ENCODE measurements at places on chromosomes 12 and 14. TPM values are rescaled to one million over a fixed set of nuclear protein-coding genes. Genes with fewer than 3 reads are reported as not detected.
A peak's percentile ranks its signal among the peaks of the same experiment; 100 is the strongest.

The LALBA gene
- 1.6 TPM for total RNA-seq

The P2RX2 gene
- 8.2 TPM for total RNA-seq

- no peaks in the 10 kb centered on the region for H3K36me3 ChIP-seq
- no peak overlapping the region for H3K4me3 ChIP-seq
- H3K27me3 ChIP-seq = no peaks in the 10 kb centered on the region
- no peak for DNase-seq
- H3K4me1 ChIP-seq = no peaks in the 10 kb centered on the region
Measured at GRCh38 chr14:24774187-24774915, 140.4 kb upstream of the GZMB start.

GRCh38 chr12:121446750-121447149, 46.8 kb downstream of the RNF34 start:
- no peak overlapping the region for H3K27ac ChIP-seq
- H3K4me3 ChIP-seq = no peak overlapping the region
- no peaks in the 10 kb centered on the region for H3K36me3 ChIP-seq
- H3K4me1 ChIP-seq = no peaks in the 10 kb centered on the region

The RNASE7 gene
- total RNA-seq = 0.74 TPM

DNA sequence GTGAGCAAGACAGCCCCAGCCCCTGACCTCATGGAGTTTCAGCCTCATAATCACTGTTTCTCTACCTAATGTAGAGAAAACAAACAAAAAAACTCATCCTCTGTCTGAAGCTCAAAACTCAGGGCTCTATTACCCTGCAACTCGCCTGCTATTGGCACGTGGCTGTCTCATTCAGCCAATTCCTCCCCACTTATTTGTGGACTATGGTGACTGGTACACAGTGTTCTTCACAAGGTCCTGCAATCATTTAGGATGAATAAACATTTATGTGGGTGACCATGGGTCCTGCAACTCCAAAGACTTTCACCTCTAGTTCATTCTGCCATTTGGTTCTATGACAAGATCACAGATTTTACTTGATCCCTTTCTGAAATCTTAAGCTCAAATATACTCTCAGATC, 4.7 kb downstream of the PPP2R3C start:
- H3K27ac ChIP-seq = no peak overlapping the region
- no peaks in the 10 kb centered on the region for H3K27me3 ChIP-seq
- H3K4me1 ChIP-seq = peaks cover 4% of the 10 kb centered on the region
- no peak overlapping the region for H3K4me3 ChIP-seq
- no peaks in the 10 kb centered on the region for H3K36me3 ChIP-seq

The PLEKHH1 gene
- total RNA-seq = 92.7 TPM

The CCND2 gene
- 46.1 TPM for total RNA-seq

GRCh38 chr12:93297536-93297935, 80.2 kb upstream of the NUDT4 start:
- no peak overlapping the region for H3K27ac ChIP-seq
- H3K4me3 ChIP-seq = no peak overlapping the region
- no peaks in the 10 kb centered on the region for H3K4me1 ChIP-seq
- no peak for DNase-seq

The GALNT6 gene
- 4.6 TPM for total RNA-seq

The IRAK3 gene
- total RNA-seq = 4.5 TPM

DNA sequence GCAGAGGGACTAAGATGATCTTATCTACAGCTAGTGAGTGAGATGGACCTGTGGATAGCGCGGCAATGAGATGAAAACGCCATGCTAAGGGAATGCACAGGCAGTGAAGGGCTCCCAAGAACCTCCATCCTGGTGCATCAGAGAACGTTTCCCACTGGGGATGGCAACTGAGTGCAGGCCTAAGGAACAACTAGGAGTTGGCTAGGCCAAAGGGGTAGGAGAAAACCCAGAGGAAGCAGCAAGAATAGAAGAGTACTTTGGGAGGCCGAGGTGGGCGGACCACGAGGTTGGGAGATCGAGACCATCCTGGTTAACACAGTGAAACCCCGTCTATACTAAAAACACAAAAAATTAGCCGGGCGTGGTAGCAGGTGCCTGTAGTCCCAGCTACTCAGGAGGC, 24.6 kb upstream of the BATF start:
- H3K4me3 ChIP-seq = no peak overlapping the region
- H3K27ac ChIP-seq = no peak overlapping the region
- H3K36me3 ChIP-seq = no peaks in the 10 kb centered on the region
- H3K4me1 ChIP-seq = no peaks in the 10 kb centered on the region

DNA sequence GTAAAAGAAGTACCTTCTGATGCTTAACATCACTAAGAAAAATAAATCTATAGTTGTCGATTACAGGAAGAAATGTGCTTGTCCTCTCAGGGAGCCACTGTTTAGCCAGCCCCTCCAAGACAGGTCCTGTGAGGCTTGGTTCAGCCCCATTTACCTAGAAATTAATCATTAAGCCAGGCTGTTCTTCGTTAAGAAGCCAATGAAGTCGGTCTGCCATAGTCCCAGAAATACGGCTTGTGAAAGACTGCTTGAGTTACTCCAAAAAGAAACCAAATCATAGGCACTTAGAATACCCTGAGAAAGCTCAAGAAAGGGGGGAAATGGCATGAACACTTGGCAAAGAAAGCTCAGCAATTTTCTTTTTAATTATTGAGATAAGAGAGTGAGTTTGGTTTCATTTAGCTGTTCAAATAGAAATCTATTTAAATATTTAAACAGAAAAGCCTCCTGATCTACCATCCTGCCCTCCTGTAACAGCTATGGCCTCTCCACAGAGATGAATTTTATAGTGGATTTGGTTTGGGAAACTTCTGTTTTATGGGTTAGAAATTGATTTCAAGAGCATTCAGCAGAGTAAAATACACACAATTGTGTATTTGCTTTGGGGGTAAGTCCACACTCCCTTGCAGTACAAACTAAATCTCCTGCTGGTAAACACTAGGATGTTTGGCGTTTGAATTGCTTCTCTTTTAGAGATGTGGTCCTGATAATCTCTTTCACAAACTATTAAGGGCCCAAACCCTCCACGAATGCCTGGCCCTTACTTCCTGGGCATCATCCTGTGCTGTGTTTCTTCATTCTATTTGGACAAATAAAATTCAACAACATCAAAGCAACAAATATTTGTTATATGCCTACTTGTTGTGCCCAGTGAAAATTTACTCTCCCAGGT, 234.4 kb downstream of the SEC23A start:
- H3K36me3 ChIP-seq = no peaks in the 10 kb centered on the region
- H3K4me3 ChIP-seq = no peak overlapping the region
- DNase-seq = no peak
- peaks cover 5% of the 10 kb centered on the region for H3K4me1 ChIP-seq

The TMEM30B gene
- total RNA-seq = 98.5 TPM

- H3K27ac ChIP-seq = no peak overlapping the region
- H3K36me3 ChIP-seq = no peaks in the 10 kb centered on the region
- DNase-seq = no peak
Measured at GRCh38 chr12:43336962-43337555, 214.9 kb downstream of the ADAMTS20 start.

The CLEC12A gene
- total RNA-seq = 0.18 TPM

- DNase-seq = no peak
- H3K4me1 ChIP-seq = no peaks in the 10 kb centered on the region
- H3K27ac ChIP-seq = no peak overlapping the region
- no peak overlapping the region for H3K4me3 ChIP-seq
- H3K36me3 ChIP-seq = no peaks in the 10 kb centered on the region
Measured at GRCh38 chr14:99075061-99075460, 196.9 kb downstream of the BCL11B start.

DNA sequence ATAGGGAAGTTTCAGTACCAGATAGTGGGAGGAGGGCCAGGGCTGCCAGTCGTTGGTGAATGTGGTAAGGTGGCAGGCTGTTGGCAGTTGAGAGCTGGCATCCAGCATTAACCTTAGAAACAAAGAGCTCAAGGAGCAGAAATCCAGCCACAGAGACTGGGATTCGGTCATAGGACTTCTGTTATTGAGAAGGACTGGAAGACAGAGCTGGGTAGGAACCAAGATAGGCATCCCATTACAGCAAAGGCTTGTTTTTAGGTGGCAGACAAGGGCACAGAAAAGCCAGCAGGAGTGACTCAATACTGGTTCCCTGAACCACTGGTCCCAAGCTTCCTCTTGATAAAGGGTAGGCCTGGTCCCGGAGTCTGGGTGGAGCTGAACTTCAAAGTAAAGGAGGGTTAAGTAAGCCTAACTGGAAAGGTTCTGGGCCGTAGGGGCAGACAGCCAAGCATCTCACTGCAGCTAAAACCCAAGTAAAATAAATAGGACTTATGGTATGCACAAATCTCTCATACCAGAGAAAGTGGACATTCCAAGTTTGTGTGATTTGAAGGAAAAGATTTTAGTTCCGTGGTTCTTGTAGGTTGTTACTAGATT, 147.9 kb downstream of the ETV6 start:
- no peaks in the 10 kb centered on the region for H3K27me3 ChIP-seq
- no peak overlapping the region for H3K4me3 ChIP-seq
- H3K27ac ChIP-seq = no peak overlapping the region
- no peaks in the 10 kb centered on the region for H3K36me3 ChIP-seq
- DNase-seq = no peak

- no peak for DNase-seq
- H3K4me3 ChIP-seq = no peak overlapping the region
- no peaks in the 10 kb centered on the region for H3K4me1 ChIP-seq
- H3K36me3 ChIP-seq = no peaks in the 10 kb centered on the region
- no peaks in the 10 kb centered on the region for H3K27me3 ChIP-seq
Measured at GRCh38 chr14:42563313-42563712, 956.6 kb downstream of the LRFN5 start.

DNA sequence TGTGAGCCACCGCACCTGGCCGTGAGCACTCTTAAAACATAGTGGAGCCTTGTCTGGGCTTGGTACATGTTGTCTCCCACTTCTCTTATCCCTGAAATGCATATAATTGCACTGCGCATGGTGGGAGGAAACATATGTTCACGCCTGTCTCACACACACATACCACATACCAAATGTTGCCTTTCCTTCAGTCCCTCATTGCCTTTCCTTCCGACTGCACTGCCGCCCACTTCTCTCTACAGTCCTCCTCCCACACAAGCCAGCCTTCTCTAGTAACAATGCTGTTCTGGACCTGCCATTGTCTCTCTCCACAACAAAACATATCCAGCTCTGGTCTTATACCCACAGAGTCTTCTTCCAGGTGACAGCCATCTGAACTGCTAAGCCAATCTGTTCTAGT, 88.3 kb upstream of the PTHLH start:
- no peak overlapping the region for H3K4me3 ChIP-seq
- H3K27me3 ChIP-seq = no peaks in the 10 kb centered on the region
- no peaks in the 10 kb centered on the region for H3K4me1 ChIP-seq
- H3K36me3 ChIP-seq = no peaks in the 10 kb centered on the region
- no peak for DNase-seq
- H3K27ac ChIP-seq = no peak overlapping the region

DNA sequence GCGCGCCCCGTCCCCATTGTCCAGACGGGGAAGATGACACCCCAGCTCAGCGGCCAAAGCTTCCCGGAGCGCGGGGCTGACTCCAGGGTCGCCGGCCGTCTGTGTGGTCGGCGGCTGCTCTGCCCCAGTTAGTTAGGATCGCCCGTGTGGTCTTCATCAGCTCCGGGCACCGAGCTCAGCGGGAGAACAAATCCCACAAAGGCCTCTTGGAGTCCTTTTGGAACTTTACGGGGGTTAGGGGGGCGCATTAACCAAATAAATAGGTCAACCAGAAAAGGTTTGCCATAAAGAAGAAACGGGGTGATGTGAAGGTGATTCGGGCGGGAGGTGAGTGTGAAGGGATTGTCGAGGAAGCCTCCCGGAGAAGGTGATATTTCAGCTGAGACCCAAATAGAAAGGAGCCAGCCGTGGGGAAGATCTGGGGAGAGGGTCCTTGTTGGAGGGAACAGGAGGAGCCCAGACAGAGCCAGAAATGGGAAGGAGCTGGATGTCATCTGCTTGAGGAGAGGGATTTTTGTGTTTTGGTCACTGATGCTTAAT, 697 bp downstream of the ATP6V0A2 start:
- no peaks in the 10 kb centered on the region for H3K36me3 ChIP-seq
- no peaks in the 10 kb centered on the region for H3K4me1 ChIP-seq
- no peak overlapping the region for H3K27ac ChIP-seq
- no peaks in the 10 kb centered on the region for H3K27me3 ChIP-seq
- H3K4me3 ChIP-seq = peak overlapping the region; percentile 98

The CD4 gene
- total RNA-seq = 1.6 TPM

GRCh38 chr12:62435303-62436163, 31.1 kb upstream of the MON2 start:
- H3K27me3 ChIP-seq = no peaks in the 10 kb centered on the region
- H3K4me1 ChIP-seq = no peaks in the 10 kb centered on the region
- no peaks in the 10 kb centered on the region for H3K36me3 ChIP-seq
- peak; percentile 49 for DNase-seq
- H3K27ac ChIP-seq = no peak overlapping the region

DNA sequence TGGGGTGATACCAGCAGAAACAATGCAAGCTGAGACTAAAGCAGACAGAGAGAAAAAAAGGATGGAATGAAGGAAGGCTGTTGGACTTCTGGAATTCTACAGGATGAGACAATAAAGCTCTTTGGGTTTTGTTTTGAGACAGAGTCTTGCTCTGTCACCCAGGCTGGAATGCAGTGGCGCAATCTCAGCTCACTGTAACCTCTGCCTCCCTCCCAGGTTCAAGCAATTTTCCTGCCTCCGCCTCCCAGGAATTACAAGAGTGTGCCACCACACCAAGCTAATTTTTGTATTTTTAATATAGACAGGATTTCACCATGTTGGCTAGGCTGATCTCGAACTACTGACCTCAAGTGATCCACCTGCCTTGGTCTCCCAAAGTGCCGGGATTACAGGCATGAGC, 115.4 kb downstream of the EXOC5 start:
- H3K4me3 ChIP-seq = no peak overlapping the region
- H3K27me3 ChIP-seq = no peaks in the 10 kb centered on the region
- no peaks in the 10 kb centered on the region for H3K36me3 ChIP-seq
- no peak for DNase-seq
- no peaks in the 10 kb centered on the region for H3K4me1 ChIP-seq

GRCh38 chr14:63922696-63923421, 70.1 kb downstream of the SYNE2 start:
- no peaks in the 10 kb centered on the region for H3K36me3 ChIP-seq
- peak; percentile 83 for DNase-seq
- H3K4me1 ChIP-seq = no peaks in the 10 kb centered on the region
- H3K4me3 ChIP-seq = no peak overlapping the region

- H3K27me3 ChIP-seq = no peaks in the 10 kb centered on the region
- H3K4me1 ChIP-seq = peaks cover 20% of the 10 kb centered on the region
- H3K36me3 ChIP-seq = no peaks in the 10 kb centered on the region
- DNase-seq = no peak
- H3K4me3 ChIP-seq = no peak overlapping the region
- no peak overlapping the region for H3K27ac ChIP-seq
Measured at GRCh38 chr12:6193853-6194815, 6.1 kb upstream of the CD9 start.

The FGF23 gene
- total RNA-seq = not detected
